ENCODE measurements at places on chromosomes 12 and 14.

DNA sequence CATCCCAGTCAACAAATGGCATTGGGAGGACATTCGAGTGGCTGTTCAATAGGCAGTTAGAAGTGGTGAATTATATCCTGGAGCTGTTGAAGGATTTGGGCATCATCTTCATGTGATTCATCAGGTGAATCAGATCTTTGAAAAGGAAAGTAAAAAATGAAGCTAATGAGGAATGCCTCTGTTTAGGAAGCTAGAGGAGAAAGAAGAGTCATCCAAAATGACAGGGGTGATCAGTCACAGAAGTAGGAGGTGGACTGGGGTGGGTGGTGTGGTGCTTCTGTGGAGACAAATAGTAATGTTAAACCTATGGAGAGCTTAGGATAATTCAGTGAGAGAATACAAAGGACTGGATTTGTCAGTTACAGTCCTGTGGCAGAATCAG, 32.7 kb downstream of the DIP2B start:
- DNase-seq: no peak

DNA sequence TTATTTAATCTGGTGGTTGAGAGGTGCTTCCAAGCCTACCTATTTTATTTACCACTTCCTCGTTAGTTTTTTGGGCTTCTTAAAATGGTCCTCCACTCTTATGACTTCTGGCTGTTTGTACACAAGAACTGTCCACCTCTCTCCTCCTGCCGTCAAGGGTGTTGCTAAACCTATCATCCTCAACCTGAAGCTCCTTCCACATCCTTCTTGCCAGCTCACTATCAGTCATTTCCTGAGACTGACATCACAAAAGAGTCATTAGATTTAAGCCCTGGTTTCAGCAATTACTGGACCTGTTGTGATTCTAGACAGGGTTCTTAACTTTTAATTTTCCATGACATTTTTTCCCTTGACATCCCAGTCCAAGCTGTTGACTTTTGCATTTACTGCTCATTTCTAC, 91.9 kb downstream of the BICD1 start:
- DNase-seq: no peak

- DNase-seq: peak; percentile 88
Observed at GRCh38 chr12:6376079-6376869, 911 bp upstream of the SCNN1A start.

GRCh38 chr14:104405360-104406226, 174.0 kb upstream of the C14orf180 start:
- DNase-seq: no peak

- DNase-seq: no peak
Observed at GRCh38 chr12:57730336-57731067, 8.0 kb downstream of the AGAP2 start.

- DNase-seq: no peak
Observed at GRCh38 chr12:52913431-52913821, 8.6 kb upstream of the KRT8 start.

- DNase-seq: no peak
Observed at GRCh38 chr12:110943373-110943772, 23.0 kb upstream of the MYL2 start.

GRCh38 chr14:65065719-65066118, 36.6 kb downstream of the MAX start:
- no peak for DNase-seq

DNA sequence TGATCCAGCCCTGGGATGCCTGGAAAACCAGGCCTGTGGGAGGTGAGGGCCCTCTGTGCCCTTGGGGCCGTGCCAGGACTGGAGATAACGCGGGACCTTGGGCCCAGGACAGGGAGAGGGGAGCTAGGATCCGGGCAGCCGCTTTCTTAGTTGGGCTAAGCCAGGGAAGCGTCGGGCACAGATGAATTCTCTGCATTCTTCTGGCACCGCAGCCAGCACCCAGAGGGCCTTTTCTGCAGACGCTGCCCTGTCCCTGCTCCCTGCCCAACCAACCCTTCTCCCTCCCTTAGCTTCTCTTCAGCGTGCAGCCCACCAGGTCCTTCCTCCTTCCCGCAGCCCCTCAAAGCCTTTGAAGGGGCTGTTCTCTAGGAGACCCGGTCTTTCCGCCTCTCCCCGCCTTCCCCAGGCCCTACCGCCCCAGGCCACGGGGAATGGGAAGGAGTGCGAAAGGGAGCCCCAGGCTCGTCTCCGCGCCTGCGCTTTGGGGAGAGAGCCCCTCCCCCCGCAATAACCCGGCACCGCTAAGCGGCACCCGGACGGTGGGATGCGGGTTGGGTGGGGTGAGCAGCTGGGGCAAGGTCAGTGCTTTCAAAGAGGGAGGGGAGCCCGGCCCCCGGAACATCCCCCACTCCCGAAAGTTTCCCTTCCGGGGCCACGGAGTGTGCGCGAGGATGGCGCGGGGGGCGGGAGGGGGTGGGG, 663 bp downstream of the NCKAP5L start:
- peak; percentile 81 for DNase-seq

GRCh38 chr14:31405599-31406232, 14.6 kb downstream of the HEATR5A start:
- DNase-seq: peak; percentile 68

DNA sequence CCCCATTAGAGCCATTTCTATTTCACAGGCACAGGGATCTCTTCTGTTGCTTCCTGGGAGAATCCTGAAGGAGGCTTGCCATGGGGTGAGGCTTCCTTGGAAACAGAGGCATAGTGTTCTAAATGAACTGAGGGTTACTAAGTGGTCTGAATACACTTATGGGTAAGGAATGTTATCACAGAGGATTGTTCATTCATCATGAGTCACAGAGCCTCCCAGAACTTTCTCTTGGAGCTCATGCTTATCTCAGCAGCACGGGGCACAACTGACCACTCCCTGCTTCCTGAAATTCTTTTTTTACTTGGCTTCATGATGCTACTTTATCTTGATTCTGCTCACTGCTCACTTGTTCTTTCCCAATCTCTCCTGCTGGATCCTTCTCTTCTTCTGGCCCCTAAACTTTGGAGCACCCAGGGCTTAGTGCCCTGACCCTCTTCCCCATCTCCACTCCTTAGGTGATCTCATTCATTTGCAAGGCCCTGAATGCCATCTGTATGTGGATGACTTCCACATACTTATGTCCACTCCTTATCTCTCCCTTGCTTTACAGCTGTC, 57.9 kb downstream of the ANO6 start:
- DNase-seq: no peak

All from HuH-7 (cell line).